Thoracic aorta endothelial cell (primary cell): ENCODE measurements at places on chromosomes 2 and 18. TPM values are rescaled to one million over a fixed set of nuclear protein-coding genes. Genes with fewer than 3 reads are reported as not detected.

BCL2 gene
- total RNA-seq, result 2.5 and 2.6 TPM in 2 replicates

PLCD4 gene
- 0.79 and 2.3 TPM in 2 replicates for total RNA-seq

ZSWIM2 gene
- not detected in 2 replicates for total RNA-seq

MFF gene
- total RNA-seq, result 101 and 108 TPM in 2 replicates

DYNAP gene
- total RNA-seq, result not detected in 2 replicates

TEKT4 gene
- total RNA-seq, result not detected in 2 replicates

ANKRD30BL gene
- total RNA-seq, result not detected in 2 replicates

BUB1 gene
- 67.8 and 119 TPM in 2 replicates for total RNA-seq

IL36G gene
- total RNA-seq, result not detected in 2 replicates

TTC21B gene
- total RNA-seq, result 32.2 and 39.8 TPM in 2 replicates

AQP12B gene
- total RNA-seq, result not detected in 2 replicates

GALNT14 gene
- 0.66 and 2.4 TPM in 2 replicates for total RNA-seq

RNF152 gene
- total RNA-seq, result 35.0 and 43.4 TPM in 2 replicates

ANKRD44 gene
- total RNA-seq, result 13.6 and 15.8 TPM in 2 replicates

ALLC gene
- not detected in 2 replicates for total RNA-seq

HAAO gene
- total RNA-seq, result 0.29 TPM in 1 of 2 replicates, not detected in the other

UGT1A4 gene
- not detected in 2 replicates for total RNA-seq

ABHD1 gene
- total RNA-seq, result 0.13 TPM in 1 of 2 replicates, not detected in the other

ATP6V1C2 gene
- total RNA-seq, result 0.07 TPM in 1 of 2 replicates, not detected in the other

UPP2 gene
- total RNA-seq, result not detected in 2 replicates

B3GNT7 gene
- total RNA-seq, result 0.13 and 0.50 TPM in 2 replicates

PPIG gene
- 36.6 and 39.6 TPM in 2 replicates for total RNA-seq

PXDN gene
- total RNA-seq, result 149 and 397 TPM in 2 replicates

GNAL gene
- total RNA-seq, result 0.66 and 3.5 TPM in 2 replicates

SNED1 gene
- 23.1 and 26.3 TPM in 2 replicates for total RNA-seq

DSEL gene
- total RNA-seq, result 8.4 and 14.6 TPM in 2 replicates

TRIB2 gene
- 15.4 and 20.3 TPM in 2 replicates for total RNA-seq

USP14 gene
- 72.3 and 78.9 TPM in 2 replicates for total RNA-seq

APCDD1 gene
- 0.36 and 0.53 TPM in 2 replicates for total RNA-seq

OSBPL1A gene
- 21.5 and 21.8 TPM in 2 replicates for total RNA-seq

IL1F10 gene
- total RNA-seq, result not detected in 2 replicates

SCN7A gene
- not detected in 2 replicates for total RNA-seq

C2orf66 gene
- total RNA-seq, result 0.22 and 0.40 TPM in 2 replicates

NEDD4L gene
- 13.7 and 24.4 TPM in 2 replicates for total RNA-seq

RAB6D gene
- total RNA-seq, result 0.07 TPM in 1 of 2 replicates, not detected in the other

GCG gene
- not detected in 2 replicates for total RNA-seq

ADRA2B gene
- total RNA-seq, result not detected in 2 replicates

SH2D6 gene
- total RNA-seq, result 0.53 TPM in 1 of 2 replicates, not detected in the other

SCTR gene
- total RNA-seq, result not detected in 2 replicates

TMEM17 gene
- total RNA-seq, result 1.3 and 1.7 TPM in 2 replicates

MYOM1 gene
- under 0.01 and 0.22 TPM in 2 replicates for total RNA-seq

RNU2-63P gene
- total RNA-seq, result under 0.01 and 106 TPM in 2 replicates

CD207 gene
- total RNA-seq, result not detected in 2 replicates

FER1L5 gene
- total RNA-seq, result under 0.01 and 0.07 TPM in 2 replicates

POTEJ gene
- not detected in 2 replicates for total RNA-seq

CD28 gene
- total RNA-seq, result under 0.01 and 0.07 TPM in 2 replicates

GPR35 gene
- 0.13 and 0.14 TPM in 2 replicates for total RNA-seq

ACTG2 gene
- total RNA-seq, result not detected in 2 replicates

SPDYA gene
- total RNA-seq, result 1.5 and 2.7 TPM in 2 replicates

LCT gene
- total RNA-seq, result under 0.01 TPM in 2 replicates

CIB4 gene
- not detected in 2 replicates for total RNA-seq

SPHKAP gene
- not detected in 2 replicates for total RNA-seq
